IMR-90 (cell line): ENCODE measurements at places on chromosomes 3 and 15. TPM values are rescaled to one million over a fixed set of nuclear protein-coding genes. Genes with fewer than 3 reads are reported as not detected.

Gene AGBL1
- not detected in 2 replicates for total RNA-seq

Gene GRK7
- total RNA-seq, result not detected in 2 replicates

Gene CAPN3
- total RNA-seq, result under 0.01 and 1.4 TPM in 2 replicates

Gene PRKAR2A
- total RNA-seq, result 48.2 and 53.0 TPM in 2 replicates

Gene NCK1
- total RNA-seq, result 23.7 and 50.3 TPM in 2 replicates

Gene MSL2
- 13.6 and 20.8 TPM in 2 replicates for total RNA-seq

Gene GOLGA6A
- total RNA-seq, result not detected in 2 replicates

Gene PLIN1
- total RNA-seq, result under 0.01 TPM in 2 replicates

Gene KBTBD13
- not detected in 2 replicates for total RNA-seq

Gene RNU5B-1
- total RNA-seq, result not detected in 2 replicates

Gene SLC15A2
- under 0.01 and 0.18 TPM in 2 replicates for total RNA-seq

Gene FANCD2
- total RNA-seq, result 18.9 and 19.7 TPM in 2 replicates

Gene GABRA5
- total RNA-seq, result 7.3 and 8.3 TPM in 2 replicates

Gene IQCH
- 2.5 and 2.8 TPM in 2 replicates for total RNA-seq

Gene ATXN7
- total RNA-seq, result 11.9 and 13.6 TPM in 2 replicates

Gene ZNF197
- 14.9 and 18.9 TPM in 2 replicates for total RNA-seq

Gene GOLGA8S
- under 0.01 TPM in 2 replicates for total RNA-seq

Gene PSTPIP1
- 0.36 and 0.56 TPM in 2 replicates for total RNA-seq

Gene CCR3
- total RNA-seq, result not detected in 2 replicates

Gene NDN
- 40.1 and 50.3 TPM in 2 replicates for total RNA-seq

Gene GP5
- under 0.01 TPM in 2 replicates for total RNA-seq

Gene GOLIM4
- 71.2 and 90.0 TPM in 2 replicates for total RNA-seq

Gene PLCL2
- 3.8 and 4.2 TPM in 2 replicates for total RNA-seq

Gene KLHL6
- total RNA-seq, result not detected in 2 replicates

Gene MBD4
- total RNA-seq, result 13.8 and 22.2 TPM in 2 replicates

Gene SERINC4
- total RNA-seq, result under 0.01 TPM in 1 of 2 replicates, not detected in the other

Gene SLITRK3
- total RNA-seq, result not detected in 2 replicates

Gene BNIP2
- total RNA-seq, result 47.3 and 108 TPM in 2 replicates

Gene WDR93
- total RNA-seq, result not detected in 2 replicates

Gene SPATA16
- not detected in 2 replicates for total RNA-seq

Gene IGSF11
- total RNA-seq, result 0.18 TPM in 1 of 2 replicates, not detected in the other

Gene CD200R1
- under 0.01 TPM in 2 replicates for total RNA-seq

Gene EBLN2
- 6.4 and 7.7 TPM in 2 replicates for total RNA-seq

Gene CLEC3B
- total RNA-seq, result 1.9 and 3.6 TPM in 2 replicates

Gene MNS1
- total RNA-seq, result 0.36 and 0.83 TPM in 2 replicates

Gene EHHADH
- total RNA-seq, result 4.2 and 4.7 TPM in 2 replicates
